Anterior cingulate cortex (tissue), 58 donors: ENCODE measurements at places on chromosomes 2 and 18.

DNA sequence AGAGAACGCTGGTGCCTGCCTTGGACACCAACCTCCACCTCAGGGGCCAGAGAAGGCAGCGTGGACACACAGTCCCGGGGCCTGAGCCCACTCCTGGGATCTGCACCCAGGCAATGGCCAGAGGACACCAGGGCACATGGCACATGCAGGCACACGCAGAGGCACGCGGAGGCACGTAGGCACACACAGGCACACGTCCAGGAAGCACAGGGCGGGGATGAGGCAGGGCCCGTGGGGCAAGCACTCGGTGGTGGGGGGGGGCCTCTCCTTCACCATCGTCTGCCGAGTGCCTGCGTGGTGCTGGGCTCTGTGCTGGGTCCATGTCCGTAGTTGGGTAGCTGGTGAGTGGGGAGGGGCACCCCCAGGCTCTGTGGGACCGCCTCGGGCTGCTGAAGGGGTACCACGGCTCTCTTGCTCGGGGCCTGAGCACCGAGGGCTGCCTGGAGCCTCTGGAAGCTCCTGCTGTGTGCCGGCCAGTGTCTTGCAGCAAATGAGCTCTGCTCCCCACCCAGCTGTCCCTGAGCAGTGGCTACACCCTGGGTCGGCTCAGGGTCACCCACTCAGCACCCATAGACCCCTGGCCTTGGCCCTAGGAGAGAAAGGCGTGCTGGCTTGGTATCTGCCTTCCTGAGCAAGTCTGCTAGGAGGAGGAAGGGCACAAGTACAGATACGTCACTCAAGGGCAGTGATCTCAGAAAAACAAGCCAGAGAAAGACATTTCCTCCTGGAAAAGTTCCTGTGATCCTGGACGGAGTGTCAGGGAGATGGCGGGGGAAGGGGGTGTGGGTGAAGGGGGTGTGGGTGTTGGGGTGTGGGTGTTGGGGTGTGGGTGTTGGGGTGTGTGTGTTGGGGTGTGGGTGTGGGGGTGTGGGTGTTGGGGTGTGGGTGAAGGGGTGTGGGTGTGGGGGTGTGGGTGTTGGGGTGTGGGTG lies 26.4 kb downstream of the RTP5 start:
- no peak for DNase-seq

DNA sequence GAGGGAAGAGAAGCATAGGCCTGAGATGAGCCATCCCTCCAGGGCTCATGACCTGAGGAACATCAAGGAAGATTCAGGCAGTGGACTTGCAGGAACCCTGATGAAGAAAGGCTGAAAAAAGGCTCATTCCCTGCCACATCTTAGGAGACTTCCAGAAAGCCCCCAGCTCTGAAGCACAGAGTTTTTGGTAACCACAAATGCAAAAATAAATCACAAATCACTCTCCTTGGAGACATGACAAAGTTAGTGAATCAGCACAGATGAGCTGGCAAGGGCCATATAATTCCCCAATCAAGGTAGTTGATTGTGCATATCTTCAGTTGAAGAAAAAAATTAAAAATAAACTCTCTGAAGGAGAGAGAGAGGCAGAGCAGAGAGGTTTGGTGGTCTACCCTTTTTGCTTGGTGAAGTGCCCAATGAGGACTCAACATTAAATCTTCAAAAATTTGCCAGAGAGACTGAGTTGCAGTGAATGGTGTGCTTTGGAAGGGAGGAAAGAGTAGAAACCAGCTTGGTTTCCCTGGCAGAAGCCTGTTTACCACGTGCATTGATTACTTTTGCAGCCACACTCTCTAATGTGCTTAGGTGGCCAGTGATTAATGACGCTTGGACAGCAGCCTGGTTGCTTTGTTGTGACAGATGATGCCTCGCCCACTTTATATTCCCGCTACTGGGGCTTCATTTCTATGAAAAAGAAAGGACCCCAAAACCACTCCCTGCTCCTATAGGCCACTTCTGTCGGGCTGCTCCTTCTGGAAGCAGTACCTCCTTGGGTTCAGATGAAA lies 257.4 kb upstream of the SLC14A2 start:
- no peak for DNase-seq

- no peak for DNase-seq
Observed at GRCh38 chr18:79796531-79797405, 970 bp upstream of the KCNG2 start.

GRCh38 chr18:46574743-46575115 lies 82.3 kb downstream of the LOXHD1 start:
- no peak for DNase-seq

- no peak for DNase-seq
Observed at GRCh38 chr18:8858888-8859511, 153.6 kb downstream of the MTCL1 start.

GRCh38 chr2:66509326-66509811 lies 74.4 kb downstream of the MEIS1 start:
- no peak for DNase-seq

DNA sequence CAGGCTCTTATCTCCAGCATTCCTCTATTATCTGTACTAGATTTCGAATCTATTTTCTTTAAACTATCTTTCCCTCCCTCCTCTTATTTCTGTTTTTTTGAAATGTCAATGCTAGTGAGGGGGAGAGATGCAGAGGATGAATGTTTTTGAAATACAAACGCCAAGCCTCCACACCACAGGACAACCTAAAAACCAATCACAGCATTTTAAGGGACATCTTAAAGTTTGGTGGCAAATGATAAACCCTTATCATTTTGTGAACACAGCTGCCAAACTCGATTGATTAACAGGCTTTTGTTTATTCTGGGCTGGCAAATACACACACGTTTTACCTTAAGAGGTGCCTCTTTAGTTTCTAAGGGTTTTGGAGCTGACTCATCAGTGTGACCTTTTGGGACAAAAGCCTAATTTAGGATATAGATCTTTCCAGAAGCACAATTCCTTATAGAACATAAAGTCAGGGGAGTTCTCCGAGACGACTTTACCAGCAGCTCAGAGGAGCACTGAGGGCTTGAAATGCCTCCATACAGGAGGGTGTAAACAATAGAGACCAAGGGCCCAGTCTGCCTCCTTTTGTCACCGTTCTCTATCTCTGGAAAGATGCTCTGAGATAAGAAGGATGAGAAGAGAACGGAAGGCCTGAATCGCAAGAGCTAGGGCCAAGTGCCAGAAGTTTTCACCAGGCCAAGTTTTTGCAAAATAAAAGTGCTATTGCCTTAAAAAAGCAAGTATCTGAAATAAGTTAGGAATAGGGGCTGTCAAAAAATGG lies 4.2 kb upstream of the MEIS1 start:
- DNase-seq, result no peak

- no peak for DNase-seq
Observed at GRCh38 chr18:26462355-26462754, 86.0 kb downstream of the KCTD1 start.

DNA sequence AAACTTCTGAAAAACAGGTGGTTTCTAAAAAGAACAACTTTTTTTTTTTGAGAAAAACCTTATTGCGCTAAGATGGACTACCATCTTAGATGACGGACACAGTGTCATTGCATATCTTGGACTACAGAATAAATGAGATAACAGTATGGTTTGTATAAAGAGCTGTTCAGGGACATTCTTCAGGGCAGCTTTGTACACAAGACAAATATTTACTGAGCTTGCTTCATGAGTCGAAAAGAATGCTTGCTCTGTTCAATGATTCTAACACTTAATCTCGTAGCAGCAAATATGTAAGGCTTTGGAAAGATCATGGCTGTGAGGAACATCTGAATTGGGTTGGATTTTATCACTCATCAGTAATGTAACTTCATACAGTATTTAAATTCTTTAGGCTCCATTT lies 282.5 kb upstream of the CWC22 start:
- DNase-seq, result no peak

- no peak for DNase-seq
Observed at GRCh38 chr2:80068038-80068731, 236.4 kb downstream of the LRRTM1 start.

GRCh38 chr2:81739966-81740365 lies 1435.4 kb upstream of the LRRTM1 start:
- DNase-seq, result no peak

GRCh38 chr2:112259509-112260294 lies 4.9 kb upstream of the ZC3H8 start:
- DNase-seq, result peak; percentile 68

- DNase-seq, result no peak
Observed at GRCh38 chr18:50080932-50081560, 113.9 kb downstream of the MYO5B start.

DNA sequence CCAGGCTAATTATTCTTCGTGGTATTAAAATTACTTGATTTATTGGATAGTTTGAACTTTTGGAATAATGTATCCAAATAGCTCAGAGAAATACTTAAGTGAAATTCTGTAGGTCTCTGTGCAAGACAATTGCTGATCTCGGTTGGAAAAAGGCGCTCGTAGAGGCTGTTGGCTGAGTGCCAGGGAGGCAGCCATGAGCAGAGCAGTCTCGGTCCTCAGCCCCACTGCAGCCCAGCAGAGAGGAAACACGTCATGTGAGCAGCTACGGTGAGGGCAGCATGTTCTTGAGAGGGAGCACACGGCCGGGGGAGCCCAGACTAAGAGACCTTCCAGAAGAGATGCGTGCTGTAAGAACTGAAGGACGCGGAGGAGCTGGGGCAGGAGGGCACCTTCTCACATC lies 42.5 kb downstream of the DCDC2C start:
- no peak for DNase-seq
